Activated naive CD4-positive, alpha-beta T cell treated with anti-CD3 and anti-CD28 coated beads, Interleukin-2, amount 50 U/mL, for 72 hours (primary cell): ENCODE measurements at places on chromosomes 16 and 17.

GRCh38 chr17:32143527-32143870 is 1.2 kb downstream of the RHOT1 start:
- DNase-seq = no peak

GRCh38 chr17:48835971-48836370 is 5.1 kb downstream of the CALCOCO2 start:
- DNase-seq = no peak

DNA sequence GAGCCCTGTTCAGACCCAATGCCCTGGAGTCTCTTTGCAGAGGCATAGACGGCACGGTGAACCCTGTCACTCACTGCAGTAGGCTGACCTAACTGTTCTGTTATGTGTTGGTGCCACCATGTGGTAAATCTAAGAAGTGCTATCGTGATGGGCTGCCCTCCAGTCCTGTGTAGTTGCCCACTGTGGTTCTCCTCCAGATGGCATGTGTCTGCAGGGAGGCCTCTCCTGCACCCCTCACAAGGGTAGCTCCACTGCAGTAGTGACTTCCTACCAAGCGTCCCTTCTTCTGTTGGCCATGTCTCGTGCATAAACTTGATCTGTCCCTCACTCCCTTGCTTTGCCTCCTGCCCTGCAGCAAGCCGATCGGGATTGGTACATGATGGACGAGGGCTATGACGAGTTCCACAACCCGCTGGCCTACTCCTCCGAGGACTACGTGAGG is 5.8 kb downstream of the DHX38 start:
- no peak for DNase-seq

DNA sequence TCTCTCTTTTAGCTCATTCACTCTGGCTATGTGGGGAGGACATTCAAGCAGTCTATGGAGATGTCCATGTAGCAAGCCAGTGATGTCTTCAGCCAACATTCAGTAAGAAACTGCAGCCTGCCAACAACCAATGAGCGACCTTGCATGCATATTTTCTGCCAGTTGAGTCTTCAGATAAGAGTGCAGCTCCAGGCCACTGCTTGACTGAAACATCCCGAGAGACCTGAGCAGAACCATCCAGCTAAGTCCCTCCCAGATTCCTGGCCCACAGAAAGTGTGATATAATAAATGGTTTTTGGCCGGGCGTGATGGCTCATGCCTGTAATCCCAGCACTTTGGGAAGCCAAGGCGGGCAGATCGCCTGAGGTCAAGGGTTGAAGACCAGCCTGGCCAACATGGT is 10.5 kb upstream of the C17orf58 start:
- DNase-seq = no peak

GRCh38 chr17:73469311-73469710 is 157.5 kb upstream of the CDC42EP4 start:
- no peak for DNase-seq

DNA sequence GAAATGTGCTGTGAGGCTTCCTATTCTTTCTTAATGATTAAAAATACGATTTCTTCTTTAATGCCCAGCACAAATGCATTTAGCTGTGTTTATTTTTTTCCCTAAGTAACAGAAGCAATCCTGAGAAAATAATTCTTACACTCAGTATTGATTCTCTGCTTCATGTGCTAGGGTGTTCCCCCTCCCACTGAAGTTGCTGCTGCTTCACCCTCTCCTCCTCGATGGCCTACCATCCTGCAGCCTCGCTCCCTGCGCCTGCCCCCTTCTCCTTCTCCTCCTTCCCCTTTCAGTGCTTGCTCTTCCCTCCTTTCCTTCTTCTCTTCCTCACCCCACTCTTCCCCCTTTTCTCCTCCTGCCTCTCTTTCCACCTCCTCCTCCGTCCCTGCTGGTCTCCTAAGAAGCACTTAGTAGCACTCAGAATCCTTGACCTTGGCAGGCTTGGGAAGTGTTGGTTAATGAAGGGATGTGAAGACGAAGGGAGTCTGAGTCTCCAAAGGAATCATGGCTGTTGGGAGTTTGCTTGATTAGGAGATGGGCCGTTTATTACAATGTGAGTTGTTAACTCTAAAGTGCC is 119.7 kb downstream of the RPTOR start:
- DNase-seq = no peak

DNA sequence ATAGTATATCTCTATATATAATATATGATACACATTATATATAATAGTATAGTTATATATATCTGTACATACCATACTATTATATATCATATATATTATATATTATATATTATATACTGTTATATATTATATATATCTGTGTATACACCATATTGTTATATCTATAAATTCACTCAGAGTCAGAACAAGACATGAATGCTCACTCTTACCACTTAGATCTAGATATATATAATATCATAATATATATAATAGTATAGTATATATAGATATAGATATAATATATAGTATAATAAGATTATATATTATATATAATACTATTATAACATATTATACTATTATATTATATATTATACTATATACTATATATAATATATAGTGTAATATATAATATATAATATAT is 9.3 kb downstream of the ACSM2B start:
- no peak for DNase-seq

DNA sequence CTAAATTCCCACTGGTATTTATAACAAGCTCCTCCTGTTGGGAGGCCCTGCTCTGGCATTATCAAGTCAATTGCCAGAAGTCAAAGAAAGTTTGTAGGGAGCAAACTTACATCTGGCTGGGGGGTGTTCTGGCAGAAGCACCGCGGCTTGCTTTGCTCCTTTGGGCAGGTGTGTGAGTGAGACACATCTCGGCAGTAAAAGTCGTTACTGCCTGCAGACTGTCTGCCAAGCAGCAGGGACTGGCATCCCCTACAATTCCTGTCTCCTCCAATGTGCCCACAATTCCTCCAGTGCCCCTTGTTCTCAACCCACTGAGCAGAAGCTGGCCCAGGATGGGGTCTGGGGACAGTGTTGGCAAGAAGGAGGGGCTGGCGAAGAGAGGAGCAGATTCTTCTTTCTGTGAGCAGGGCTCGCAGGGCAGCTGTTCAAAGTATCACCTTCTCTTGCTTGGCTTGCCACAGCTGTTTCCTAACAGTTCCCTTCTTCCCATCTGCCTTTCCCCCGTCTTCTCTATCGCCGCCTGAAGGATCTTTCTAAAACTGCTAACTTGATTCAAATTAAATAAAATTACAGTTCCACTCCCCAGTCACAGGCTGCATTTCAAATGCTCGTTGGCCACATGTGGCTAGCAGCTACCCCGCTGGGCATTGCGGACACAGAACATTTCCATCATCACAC is 30.2 kb downstream of the SPACA3 start:
- DNase-seq = no peak
